ENCODE measurements at places on chromosomes 2 and 18.
A peak's percentile ranks its signal among the peaks of the same experiment; 100 is the strongest.

- no peak for DNase-seq
Measured at GRCh38 chr2:138433995-138434951, 67.3 kb upstream of the SPOPL start.

DNA sequence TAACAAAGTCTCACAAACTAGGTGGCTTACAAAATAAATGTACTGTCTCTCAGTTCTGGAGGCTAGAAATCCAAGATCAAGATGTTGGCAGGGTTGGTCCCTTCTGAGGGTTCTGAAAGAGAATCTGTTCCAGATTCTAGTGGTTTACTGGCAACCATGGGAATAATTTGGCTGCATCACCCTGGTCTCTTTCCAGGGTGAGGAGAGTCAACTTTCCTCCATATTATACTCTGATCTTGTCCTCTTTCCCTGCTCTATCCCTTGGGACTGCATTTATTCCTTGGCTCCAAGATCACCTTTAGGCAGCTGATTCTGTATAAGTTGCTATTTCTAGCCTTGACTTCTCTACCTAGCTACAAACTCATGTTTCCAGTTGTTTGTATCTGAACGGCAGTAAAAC is 35.2 kb downstream of the SLC40A1 start:
- DNase-seq = peak; percentile 50

GRCh38 chr2:119222863-119223520 is 642 bp upstream of the STEAP3 start:
- DNase-seq = no peak

DNA sequence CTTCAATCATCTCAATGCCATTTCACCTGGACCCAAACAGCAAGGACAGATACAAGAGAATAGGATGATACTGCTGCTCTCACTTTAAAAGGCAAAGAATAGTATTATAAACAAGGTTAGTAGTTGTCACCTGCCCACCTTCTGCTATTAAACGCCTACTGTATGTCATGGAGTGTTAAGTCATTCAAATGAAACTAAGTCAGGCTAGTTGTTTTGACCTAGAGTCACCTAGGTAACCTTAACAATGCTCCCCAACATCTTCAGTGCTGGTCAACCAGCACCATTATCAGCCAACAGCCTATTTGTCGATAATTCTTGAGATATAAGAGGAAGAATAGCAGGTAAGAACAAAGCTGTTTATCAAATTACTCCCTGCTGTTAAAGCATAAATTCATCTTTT is 39.2 kb downstream of the TRIP12 start:
- no peak for DNase-seq

- peak; percentile 1 for DNase-seq
Measured at GRCh38 chr18:11981543-11982366, 448 bp downstream of the IMPA2 start.

DNA sequence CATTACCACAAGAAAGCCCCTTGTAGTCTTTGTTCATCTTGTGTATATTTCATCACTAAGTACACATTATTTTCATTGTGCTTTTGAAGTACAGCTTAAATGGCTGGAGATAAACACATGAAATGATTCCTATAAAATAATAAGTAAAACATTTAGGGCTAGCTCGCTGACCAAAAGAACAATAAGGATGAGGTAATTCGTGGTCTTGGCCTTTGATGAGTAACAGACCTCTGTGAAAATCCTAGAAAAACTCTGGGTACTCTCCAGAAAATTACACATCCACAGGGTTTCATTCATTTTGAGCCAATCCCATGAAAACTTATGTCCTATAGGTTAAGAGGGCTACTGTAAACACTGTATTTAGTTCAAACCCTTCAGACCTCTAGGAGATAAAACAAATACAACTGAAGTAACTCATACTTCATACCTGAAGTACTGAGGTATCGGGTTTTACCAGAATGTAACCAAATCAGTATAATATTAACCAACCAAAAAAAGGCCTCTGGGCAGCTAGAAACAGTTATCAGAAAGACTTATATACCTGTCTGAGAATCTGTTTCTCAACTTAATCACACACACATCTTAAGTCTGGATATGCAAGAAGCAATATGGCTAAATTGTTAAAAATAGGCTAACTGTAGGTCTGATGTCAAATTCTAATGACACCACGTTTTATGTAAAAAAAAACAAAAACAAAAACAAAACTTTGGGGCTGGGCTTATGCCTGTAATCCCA is 31.0 kb downstream of the CFAP36 start:
- DNase-seq = no peak

GRCh38 chr2:97701851-97702465 is 11.4 kb upstream of the ZAP70 start:
- DNase-seq = no peak

GRCh38 chr2:86512034-86512433 is 51.2 kb downstream of the CHMP3 start:
- DNase-seq = no peak

- no peak for DNase-seq
Measured at GRCh38 chr18:24734058-24734457, 273.6 kb downstream of the HRH4 start.

GRCh38 chr18:58046093-58046793 is 2.2 kb downstream of the NEDD4L start:
- peak; percentile 47 for DNase-seq

- peak; percentile 30 for DNase-seq
Measured at GRCh38 chr2:9191041-9191481, 15.6 kb upstream of the ASAP2 start.

GRCh38 chr18:62744076-62744968 is 29.0 kb downstream of the PHLPP1 start:
- DNase-seq = no peak

DNA sequence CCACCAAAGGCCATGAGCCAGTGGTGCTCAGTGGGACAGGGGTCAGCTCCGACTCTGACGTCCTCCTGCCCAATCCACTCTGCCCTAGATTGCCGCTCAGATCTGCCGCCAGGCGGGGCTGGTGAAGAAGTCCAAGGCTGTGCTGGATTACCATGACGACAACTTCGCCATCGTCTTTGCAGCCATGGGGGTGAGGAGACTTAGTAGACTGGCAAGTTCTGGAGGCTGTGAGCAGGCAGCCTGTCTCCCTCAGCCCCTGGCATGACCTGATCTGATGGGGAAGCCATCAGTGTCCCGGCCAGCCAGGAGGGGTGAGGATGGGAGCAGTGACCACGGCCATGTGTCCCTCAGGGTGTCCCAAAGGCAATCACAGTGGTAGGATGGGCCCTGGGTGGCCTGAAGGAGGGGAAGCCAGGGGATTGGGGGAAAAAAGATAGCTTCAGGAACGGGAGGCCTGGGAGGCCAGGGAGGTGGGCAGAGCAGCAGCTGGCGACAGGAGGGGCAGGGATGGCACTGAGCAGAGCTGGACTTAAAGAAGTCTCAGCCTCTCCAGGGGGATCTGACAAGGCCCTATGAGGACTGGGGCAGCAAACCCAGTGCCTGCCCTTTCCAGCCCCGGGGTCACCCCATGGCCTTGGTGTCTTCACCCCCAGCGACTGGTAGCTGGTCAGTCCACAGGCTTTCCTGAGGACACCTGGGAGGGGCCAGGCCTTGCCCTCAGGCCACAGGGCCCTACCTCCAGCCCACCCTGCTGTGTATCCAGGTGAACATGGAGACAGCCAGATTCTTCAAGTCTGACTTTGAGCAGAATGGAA is 17.4 kb upstream of the ANKRD53 start:
- DNase-seq = no peak

- DNase-seq = no peak
Measured at GRCh38 chr2:224689539-224689938, 26.6 kb downstream of the CCDC195 start.

DNA sequence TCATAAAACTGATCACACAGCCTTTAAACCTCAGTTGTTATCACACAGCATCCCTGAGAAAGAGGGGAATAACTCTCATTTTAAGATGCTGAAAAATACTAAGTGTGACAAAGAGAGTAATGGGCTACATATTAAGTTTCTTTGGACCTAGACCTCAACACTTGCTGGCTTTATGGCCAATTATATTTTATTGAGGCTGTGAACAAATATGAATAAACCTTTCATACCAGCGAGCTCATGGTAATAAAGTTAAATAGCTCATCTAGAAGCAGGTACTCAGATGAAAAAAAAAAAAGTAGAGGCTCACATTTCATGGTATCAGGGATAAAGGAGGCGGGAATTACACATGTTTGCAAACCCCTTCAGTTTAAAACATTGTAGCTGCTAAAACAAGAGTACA is 75.7 kb downstream of the DOCK10 start:
- no peak for DNase-seq

DNA sequence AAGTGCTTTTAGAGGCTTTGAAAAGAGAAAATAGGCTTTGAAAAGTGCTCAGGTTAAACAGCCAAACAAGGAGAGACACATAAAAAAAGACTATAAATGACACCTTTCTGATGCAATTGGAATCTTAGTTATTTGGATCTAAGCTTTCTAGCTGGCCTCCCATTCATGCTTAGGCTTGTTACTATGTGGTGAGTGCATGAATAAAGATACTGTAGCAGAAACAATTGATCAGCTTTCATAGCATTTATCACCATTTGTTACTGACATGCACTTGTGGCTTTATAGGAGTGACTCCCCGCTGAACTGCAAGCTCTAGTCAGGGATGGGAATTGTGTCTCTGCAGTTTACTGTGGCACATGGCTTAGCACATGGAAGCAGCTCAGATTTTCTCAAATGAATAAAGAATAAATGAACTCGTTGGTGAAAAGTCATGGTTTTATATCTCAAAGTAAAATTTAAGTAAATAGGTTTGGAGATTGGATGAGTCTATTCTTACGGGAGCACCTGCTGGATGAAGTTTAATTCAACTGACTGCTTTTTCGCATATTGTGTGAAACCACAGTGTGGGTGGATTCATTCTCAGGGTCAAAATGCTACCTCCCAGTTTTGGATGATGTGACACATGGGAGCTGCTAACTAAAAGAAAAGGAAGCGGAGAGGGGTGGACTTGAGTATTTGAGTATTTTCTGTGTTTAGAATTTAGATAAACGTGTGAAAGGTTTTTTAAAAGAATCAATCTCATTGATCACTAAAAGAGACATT is 91.1 kb upstream of the NOL4 start:
- no peak for DNase-seq

Data from midbrain (tissue), 1 donor.